ENCODE measurements at places on chromosomes 12 and 14.

- no peak for DNase-seq
These were observed 38.7 kb upstream of the NOVA1 start for GRCh38 chr14:26636561-26636960.

- no peak for DNase-seq
These were observed 901 bp downstream of the B3GNT4 start for GRCh38 chr12:122204167-122205052.

DNA sequence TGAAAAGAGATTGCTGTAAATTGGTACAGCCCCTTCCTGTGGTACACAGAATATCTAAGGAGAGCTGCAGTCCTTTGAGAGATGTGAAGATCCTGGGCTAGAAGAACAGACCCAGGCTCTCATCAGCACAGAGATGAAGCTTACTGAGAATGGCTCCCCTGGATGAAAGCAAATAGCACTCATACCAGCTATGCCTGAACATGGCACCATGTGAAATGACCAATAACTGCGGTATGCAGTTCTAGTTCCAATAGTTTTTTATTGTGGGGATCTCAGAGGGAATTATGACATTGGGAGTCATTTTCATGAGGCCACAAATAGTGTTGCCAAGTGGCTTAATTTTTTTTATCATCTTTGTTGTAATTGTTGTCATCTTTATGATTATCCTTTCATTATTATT is 15.4 kb upstream of the TRHDE start:
- no peak for DNase-seq

DNA sequence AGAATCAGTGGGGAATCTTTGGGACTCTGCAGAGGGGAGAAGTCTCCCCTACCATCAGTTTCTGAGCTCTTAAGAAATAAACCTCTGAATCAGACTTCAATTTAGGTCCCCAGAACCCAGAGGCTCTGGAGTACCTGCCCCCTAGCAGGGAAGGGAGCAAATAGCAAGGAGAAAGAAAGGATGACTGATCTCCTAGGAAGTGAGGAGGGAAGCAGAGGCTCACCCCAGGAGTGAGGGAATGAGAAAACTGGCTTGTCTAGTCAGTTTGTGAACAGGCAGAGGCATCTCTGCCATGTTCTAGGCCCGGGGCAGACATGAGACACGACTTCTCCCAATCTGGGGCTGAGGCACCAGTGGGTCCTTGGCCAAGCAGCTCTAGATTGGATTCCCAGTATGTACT is 24.3 kb upstream of the SMUG1 start:
- DNase-seq = no peak

DNA sequence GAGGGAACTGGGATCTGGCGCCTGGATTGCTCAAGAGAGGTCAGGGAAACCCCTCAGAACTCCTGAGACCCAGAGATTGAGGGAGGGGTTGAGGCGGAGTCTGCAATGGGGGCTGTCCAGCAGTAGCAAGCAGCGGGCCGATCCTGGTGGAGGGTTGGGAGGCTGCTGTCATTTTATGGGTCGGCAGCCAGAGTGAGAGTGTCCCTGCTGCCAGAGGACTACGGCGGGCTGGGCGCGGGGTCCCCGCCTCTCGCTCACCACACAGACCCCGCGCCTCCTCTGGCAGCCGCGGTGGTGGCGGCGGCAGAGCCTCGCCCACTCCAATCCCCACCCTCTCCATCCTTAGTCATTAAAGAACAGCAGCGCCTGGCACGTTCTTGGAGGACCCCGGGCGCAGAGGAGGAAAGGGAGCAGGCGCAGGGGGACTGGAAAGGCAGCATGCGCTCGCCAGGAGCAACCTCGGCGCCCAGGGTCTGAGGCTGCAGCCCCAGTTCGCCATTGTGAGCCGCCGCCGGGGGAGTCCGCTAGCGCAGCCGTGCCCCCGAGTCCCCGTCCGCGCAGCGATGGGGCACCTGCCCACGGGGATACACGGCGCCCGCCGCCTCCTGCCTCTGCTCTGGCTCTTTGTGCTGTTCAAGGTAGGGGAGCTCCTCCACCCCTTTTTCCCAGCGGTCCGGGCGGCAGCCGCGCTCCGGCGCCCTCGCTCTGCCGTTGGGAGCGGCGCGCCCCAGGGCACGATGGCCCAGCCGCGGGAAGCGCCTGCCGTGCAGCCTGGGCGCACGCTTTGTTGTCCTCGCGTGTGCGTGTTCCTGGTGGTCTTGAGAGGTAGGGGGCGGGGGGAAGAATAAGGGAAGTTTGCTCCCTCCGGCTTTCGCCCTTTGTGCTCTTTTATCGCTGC is at the start of gene PTPRO:
Gene PTPRO (plus strand): TSS at position 345 of the 898 bp plus-strand sequence.
- no peak for DNase-seq

DNA sequence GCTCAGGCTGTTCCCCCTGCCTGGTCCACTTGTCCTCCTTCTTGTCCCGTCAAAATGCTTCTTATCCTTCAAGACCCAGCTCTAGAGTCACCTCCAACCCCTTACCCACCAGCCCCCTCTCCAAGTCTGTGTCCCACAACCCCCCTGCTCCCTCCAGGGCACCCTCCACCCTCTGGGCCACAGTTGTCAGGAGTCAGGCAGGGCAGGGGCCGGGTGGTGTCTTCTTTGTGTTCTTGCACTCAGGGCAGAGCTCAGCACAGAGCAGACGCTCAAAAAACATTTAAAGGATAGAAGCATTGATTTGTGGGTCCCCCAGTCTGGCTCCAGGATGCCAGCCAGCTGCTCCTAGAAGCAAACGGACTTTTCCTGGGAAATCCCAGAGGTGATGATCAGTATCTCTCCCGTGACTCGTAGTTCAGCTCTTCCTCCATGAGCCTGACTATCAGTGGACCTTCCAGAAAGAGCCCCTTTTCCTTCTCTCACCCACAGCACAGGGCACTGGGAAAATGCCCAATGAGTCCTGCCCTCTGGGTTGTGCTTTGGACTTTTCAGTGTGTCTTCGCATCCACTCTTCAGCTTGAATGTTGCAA is 17.2 kb upstream of the BDKRB1 start:
- DNase-seq = no peak

GRCh38 chr12:77724367-77724957 is 106.2 kb upstream of the NAV3 start:
- no peak for DNase-seq

DNA sequence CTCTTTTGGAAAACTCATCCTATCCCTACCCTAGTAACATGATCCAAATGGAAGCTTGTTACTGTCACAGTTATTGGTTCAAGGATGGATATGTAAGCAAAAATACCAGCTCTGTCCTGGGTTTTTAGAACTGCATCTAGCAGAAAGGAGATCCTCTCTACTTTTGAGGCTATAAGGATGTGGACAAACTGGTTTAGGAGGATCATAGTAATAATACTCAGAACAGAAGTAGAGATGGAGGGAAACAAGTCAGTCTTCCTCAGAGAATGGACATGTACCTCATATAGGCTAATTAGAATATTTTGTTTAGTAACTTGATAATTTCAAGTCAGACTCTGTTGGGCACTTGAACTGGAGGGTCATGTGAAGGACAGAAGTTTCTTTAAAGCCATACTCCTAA is 26.6 kb downstream of the FUT8 start:
- no peak for DNase-seq

DNA sequence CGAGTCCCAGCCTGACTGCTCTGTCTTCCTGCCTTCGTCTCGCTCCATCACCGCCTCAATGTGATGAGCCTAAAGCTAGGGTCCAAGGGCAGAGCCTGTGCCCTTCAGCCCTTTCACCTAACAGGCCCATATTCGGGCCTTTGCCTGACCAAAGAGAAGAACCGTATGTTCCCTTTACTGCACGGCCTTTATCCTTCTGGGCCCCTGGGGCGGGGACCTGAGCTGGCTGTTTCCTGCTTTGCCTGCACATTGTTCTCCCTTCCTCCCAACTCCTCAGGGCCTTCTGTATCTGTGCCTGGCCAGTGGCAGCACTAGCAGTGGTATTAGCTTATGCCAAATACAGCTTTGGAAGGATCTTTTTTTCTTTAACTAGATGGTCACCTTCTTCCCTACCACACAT is 8.5 kb upstream of the MYL6B start:
- no peak for DNase-seq

- no peak for DNase-seq
These were observed 133.2 kb downstream of the SLC35F4 start for GRCh38 chr14:57732463-57733285.

DNA sequence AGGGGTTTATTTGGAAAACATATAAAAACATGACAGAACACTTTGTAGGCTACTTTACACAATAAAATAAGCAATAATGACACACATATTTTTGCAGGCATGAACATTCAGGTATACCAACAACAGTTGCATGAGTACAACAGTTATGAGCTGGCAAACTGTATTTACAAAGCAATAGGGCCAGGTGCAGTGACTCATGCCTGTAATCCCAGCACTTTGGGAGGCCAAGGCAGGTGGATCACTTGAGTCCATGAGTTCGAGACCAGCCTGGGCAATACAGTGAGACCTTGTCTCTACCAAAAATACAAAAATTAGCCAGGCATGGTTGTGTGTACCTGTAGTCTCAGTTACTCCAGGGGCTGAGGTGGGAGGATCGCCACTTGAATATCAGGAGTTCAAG is 101.1 kb downstream of the BMP4 start:
- no peak for DNase-seq

DNA sequence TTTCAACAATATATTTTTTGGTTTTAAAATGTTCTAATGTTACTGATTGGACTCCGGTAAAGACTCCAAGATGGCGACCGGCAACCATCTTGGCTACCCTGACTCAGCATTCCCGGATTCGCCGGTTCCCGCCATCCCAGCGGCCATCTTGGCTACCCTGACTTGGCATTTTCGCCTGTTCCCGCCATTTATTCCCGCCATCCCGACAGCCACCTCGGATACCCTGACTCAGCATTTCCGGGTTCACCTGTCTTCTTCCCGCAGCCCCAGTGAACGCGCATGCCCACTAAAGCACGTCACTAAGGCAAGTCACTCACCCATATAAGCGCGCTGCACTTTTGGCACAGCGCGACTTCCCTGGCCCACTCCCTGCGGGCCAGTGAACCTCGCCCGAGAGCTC is 9.0 kb upstream of the LRFN5 start:
- no peak for DNase-seq

DNA sequence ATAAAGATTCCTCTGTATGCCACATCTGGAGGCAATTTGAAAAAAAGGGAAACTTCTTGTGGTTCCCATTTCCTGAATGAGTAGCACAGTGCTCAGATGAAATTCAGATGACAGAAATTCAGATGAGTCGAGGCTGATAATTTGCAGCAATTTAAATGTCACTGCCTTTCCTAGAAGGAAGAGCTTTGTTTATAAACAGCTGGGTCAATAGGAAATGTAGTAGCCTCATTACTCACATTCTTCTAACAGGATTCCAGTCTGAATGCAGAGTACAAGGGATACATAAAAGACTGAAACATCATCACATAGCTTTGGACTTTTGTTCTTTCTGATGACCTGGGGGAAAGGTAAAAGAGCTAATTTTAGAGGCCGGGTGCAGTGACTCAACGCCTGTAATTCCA is 11.3 kb upstream of the DACT1 start:
- no peak for DNase-seq

DNA sequence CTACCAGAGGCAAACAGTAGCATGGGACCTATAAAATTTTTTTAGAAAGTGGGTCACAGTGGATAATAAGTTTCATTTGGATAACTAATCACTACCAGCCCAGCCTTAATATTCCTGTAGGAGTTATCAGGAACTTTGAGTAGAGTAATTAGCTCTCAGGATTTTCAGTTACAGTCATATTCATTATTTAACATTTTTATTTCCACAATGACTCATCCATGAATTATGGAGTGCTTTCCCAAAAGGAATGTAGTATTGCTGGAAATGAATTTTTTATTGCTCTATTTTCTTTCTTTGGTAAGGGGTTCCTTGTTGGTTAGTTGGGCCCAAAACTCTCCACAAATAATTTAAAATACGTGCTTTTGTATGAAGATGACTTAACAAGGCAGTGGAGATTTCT is 53.7 kb downstream of the ERC1 start:
- no peak for DNase-seq

DNA sequence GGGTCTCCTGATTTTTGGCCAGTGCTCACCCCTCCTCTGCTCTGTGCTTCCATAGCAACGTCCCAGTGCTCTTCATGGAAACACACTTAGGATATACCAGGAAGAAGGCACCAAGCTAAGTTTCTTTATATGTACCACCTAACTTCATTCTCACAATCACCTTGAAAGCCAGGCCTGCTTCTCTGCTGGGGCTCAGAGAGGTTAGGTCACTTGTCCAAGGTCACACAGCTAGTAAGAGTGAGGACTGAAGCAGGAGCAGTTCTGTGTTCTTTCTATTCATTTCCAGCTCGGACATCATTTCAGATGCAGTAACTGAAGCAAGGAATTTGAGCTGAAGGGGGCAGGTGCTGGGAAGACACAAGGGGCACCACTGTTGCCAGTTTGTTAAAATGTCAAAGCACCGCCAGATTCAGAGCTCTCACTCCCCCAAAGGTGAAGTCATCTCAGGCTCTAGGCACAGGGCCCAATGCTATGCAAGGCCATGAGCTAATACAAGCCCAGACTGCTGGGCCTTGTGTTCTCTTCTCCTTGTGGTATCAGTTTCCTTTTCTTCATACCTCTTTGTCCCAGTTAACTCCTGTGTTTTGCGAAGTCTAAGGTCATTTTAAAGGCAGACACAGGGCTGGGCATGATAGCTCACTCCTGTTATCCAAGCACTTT is 19.7 kb upstream of the YY1 start:
- DNase-seq = no peak

DNA sequence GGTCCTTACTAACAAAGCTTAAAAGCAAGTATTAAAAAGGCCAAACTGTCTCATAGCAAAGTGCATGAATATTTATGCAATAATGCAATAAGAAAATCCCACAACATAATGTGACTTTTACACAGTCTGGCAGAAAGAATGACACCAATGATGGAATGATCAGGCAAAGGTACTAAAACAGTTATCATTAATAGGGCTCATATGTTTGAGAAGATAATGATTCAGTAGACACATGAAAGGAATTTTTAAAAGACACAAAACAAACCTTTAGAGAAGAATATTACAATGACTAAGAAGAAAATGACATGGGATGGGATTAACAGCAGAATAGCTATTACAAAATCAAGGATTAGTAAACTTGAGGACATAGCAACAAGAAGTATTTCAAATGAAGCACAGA is 1411.2 kb upstream of the TMEM132C start:
- no peak for DNase-seq

- no peak for DNase-seq
These were observed 463.6 kb downstream of the NRXN3 start for GRCh38 chr14:78633752-78634151.

DNA sequence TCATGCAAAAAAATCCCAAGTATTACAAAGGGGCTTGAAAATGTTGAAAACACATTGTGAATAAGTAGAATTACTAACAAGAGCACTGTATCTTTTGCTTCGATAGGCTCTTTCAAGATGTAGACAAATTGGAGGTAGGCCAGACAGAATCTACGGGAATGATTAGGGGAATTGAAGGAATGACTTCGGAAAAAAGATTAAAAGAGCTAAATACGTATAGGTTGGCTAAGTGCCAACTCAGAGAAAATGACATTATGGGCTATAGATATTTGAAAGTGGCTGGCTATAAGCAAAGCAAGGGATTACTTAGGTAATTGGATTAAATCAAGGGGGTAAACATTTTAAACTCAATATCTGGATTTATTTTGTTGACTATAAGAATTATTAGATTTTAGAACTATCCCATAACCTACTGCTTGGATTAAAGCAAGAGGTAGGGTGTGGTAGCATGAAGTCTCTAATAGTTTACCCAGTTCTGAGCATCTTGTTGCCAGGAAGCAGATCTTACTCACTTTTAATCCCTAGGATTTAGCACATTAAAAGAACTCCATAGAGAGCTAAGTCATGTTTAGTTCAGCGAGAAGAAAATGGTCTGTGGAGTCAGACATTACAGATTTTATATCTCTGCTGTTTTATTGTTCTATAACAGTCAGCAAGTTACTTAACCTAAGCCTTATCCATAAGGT is 489.8 kb downstream of the DIO2 start:
- DNase-seq = no peak

GRCh38 chr12:104137001-104137901 is 759 bp downstream of the NFYB start:
- peak; percentile 16 for DNase-seq
